ENCODE measurements at places on chromosomes 11 and 22. TPM values are rescaled to one million over a fixed set of nuclear protein-coding genes. Genes with fewer than 3 reads are reported as not detected.

- no peak for DNase-seq
Measured at GRCh38 chr11:90251599-90251998, 28.8 kb upstream of the CHORDC1 start.

The APOBEC3G gene
- total RNA-seq = 4.2 TPM

DNA sequence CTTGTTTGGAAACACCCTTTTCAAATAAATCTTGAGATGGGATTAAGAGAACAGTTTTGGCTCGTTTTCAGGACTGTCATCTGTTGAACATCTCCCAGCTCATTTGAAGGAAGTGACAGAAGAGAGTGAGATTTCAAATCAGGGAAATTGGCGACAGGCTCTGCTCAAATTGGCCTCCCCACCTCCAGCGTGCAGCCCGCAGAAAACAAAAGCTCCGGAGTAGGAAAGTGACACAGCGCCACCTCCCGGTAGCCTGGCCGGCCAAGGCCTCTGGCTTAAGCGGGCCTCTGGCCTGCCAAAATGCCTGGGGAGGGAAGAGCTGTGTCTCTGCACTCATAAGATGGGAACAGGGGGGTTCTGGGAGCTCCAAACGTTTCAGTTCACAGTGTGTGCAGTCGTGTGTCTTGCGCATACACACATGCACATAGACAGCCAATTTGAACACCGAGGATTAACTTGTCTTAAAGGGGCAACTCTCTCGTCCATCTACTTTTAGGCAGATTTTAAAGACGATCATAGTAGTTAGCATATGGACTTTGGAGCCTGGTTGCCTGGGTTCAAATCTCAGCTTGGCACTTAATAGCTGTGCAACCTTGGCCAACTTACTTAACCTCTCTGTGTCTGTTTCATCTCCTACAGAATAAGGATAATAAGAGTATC, 132.7 kb upstream of the RCN1 start:
- DNase-seq = peak; percentile 11

DNA sequence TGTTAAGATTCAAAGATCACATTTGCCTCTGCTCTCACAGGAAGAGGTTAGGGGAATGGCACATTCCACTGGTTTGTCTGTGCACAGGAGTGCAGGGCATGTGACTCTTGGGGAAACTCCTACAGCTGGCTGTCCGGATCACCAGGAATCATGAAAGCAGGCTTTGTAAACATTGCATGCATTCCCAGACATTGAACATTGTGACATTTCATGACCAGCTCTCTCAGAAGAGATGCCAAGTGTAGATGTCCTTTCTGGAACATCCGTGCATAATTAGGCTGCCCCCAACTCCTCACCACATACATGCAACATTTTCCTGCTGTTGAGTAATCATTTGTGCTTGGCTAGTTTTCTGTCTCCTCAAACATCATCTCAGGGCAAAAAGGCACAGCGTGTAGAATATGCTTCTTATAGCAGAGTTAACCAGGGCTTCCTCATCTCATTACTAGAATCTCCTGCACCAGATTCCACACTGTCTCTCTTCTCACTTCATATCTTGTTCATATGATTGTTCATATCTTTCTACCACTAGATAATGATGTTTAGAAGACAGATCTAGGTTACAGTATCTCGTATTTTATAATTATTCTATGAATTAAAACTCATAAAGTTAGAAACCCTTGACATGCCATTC, 694.7 kb downstream of the NTM start:
- DNase-seq = peak; percentile 100

- DNase-seq = no peak
Measured at GRCh38 chr11:3799143-3799542, 1.8 kb upstream of the NUP98 start.

The CYB561A3 gene
- 97.0 TPM for total RNA-seq

DNA sequence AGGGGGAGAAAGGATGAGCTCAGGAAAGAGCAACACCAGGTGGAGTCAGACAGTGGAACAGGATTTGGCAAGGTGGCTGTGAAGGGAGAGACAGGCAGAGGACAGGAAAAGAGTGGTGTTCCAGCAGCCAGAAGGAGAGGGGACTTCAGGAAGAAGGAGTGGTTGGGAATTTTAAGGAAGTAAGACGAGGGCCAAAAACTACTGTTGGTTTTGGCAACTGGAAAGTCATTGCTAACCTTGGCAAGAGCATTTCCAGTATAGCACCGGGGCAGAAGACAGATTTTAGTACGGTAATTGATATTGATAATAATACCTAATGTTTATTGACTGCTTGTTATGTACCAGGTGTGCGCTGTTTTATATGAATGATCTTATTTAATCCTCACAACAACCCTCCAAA, 15.4 kb upstream of the DDX6 start:
- DNase-seq = no peak

The MIOX gene
- total RNA-seq = not detected

GRCh38 chr11:30016588-30017363, at the start of gene KCNA4:
KCNA4 (minus strand) TSS chr11:30017030; CDS start chr11:30012678, 4,352 bp downstream.
- DNase-seq = no peak

GRCh38 chr11:126212089-126212660, 593 bp downstream of the FAM118B start:
- DNase-seq = peak; percentile 19
